NCI-H1417 (cell line): ENCODE measurements at places on chromosomes 6 and 20.

- no peak for DNase-seq
Observed at GRCh38 chr20:59007665-59008511, 834 bp upstream of the CTSZ start.

DNA sequence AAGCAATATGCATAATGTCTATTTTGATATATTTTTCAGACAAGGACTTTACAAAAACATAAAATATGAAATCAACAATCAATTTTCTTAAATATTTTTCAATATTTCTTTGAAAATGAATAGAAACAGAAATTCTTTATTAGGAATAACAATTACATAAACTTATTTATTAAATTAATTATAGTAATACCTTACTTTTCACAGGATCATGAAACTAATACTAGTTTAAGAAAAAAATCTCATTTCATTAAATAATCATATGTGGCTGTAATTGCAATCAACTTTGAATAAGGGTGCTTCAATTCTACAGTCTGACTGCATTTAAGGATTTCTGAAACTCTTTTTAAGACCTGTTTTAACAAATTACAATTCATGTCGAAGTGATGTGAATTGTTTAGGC lies 26.6 kb downstream of the EPHA7 start:
- no peak for DNase-seq

GRCh38 chr6:160218810-160219209 lies 39.8 kb downstream of the SLC22A2 start:
- no peak for DNase-seq

- no peak for DNase-seq
Observed at GRCh38 chr6:148242180-148242579, 100.5 kb upstream of the SASH1 start.
